ENCODE measurements at places on chromosomes 12 and 14. TPM values are rescaled to one million over a fixed set of nuclear protein-coding genes. Genes with fewer than 3 reads are reported as not detected.

NANOG gene
- total RNA-seq = not detected

DDX11 gene
- total RNA-seq = 10.6 TPM

PTPRR gene
- 12.8 TPM for total RNA-seq

ANKRD33 gene
- not detected for total RNA-seq

HHIPL1 gene
- 5.9 TPM for total RNA-seq

CCNB1IP1 gene
- total RNA-seq = 44.3 TPM

FAM90A1 gene
- not detected for total RNA-seq

NID2 gene
- total RNA-seq = 11.8 TPM
